Vein endothelial cell (primary cell): ENCODE measurements at places on chromosomes 6 and 20. TPM values are rescaled to one million over a fixed set of nuclear protein-coding genes. Genes with fewer than 3 reads are reported as not detected.

NANP gene
- total RNA-seq = 7.8 and 8.1 TPM in 2 replicates

ZSCAN23 gene
- 0.33 and 1.8 TPM in 2 replicates for total RNA-seq

GSTA2 gene
- total RNA-seq = not detected in 2 replicates

MC3R gene
- total RNA-seq = not detected in 2 replicates

RBPJL gene
- not detected in 2 replicates for total RNA-seq

OR2J3 gene
- under 0.01 TPM in 1 of 2 replicates, not detected in the other for total RNA-seq

TOP1 gene
- total RNA-seq = 16.3 and 25.5 TPM in 2 replicates

SAMD3 gene
- total RNA-seq = not detected in 2 replicates

DST gene
- 334 and 369 TPM in 2 replicates for total RNA-seq

SLC22A2 gene
- not detected in 2 replicates for total RNA-seq
